ENCODE measurements at places on chromosomes 2 and 18.

DNA sequence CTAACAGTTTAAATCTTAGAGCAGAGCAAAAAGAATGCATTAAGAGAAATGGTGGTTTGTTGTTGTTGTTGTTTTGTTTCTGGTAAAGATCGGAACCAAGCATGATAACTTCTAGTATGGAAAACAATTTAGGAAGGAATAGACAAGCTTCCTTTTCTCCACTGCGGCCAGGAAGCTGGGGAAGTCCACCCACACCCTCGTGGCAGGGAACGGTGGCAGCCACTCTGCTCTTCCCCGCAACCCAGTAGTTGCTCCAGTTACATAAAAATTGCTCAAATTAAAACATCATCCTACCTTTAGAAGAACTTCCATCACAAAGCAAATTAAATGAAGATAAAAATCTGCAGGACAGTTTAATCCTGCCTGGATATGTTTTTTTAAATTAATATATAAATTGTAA is 113.0 kb downstream of the RBMS1 start:
- DNase-seq: no peak

DNA sequence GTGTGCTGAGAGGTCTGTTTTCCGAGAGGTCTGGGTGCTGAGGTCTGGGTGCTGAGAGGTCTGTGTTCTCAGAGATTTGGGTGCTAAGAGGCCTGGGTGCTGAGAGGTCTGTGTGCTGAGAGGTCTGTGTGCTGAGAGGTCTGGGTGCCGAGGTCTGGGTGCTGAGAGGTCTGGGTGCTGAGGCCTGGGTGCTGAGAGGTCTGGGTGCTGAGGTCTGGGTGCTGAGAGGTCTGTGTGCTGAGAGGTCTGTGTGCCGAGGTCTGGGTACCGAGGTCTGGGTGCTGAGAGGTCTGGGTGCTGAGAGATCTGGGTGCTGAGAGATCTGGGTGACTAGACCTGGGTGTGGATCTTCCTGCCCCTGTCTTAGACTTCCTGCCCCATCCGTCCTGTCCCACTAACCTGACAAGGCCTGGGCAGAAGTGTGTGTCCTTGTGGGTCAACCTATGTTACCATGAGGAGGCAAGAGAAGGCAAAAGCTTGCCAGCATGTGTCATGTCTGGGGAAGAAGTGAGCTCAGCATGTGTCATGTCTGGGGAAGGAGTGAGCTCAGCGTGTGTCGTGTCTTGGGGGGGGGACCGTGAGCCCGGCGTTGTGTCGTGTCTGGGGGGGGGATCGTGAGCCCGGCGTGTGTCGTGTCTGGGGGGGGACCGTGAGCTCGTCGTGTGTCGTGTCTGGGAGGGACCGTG is 69.3 kb downstream of the KCNG2 start:
- DNase-seq: no peak

GRCh38 chr2:144705328-144706245 is 185.7 kb upstream of the ZEB2 start:
- peak; percentile 55 for DNase-seq

- DNase-seq: no peak
These were observed 77.7 kb downstream of the APOB start for GRCh38 chr2:20966061-20966595.

- no peak for DNase-seq
These were observed 33.0 kb upstream of the IER3IP1 start for GRCh38 chr18:47209171-47209570.

- no peak for DNase-seq
These were observed 10.7 kb downstream of the CCT4 start for GRCh38 chr2:61877571-61878245.

GRCh38 chr2:171986778-171987177 is 13.0 kb upstream of the METAP1D start:
- no peak for DNase-seq

DNA sequence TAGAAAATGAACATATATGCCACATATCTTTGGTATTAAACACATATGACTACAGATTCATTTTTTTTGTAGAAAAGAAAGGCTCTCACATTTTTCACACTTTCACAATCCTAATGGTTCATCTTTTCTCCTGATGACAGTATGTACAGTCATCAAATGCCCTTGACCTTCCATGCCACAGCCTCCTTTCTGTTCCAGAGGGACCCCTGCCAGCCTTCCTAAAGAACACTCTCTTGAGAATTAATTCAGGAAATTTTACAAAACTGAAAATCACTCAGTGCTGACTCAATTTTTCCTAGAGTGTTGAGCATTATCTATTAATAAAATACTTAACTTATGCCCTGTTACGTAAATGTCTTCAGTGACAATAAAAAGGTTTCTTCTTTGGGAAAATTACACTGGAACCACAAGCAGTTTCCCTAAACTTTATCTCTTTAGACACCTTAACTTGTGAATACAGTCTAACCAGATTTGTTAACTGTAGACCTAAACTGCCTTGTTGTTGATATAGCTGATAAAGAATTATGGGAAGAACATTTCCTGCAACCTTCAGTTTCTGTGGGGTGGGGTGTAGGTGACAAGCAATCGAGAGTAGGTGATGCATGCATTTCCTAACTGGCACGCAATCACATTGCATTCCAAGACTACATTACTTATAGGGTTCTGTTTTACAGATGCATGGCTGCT is 15.3 kb upstream of the ACOXL start:
- peak; percentile 47 for DNase-seq

GRCh38 chr2:43560231-43560547 is 35.6 kb downstream of the THADA start:
- no peak for DNase-seq

DNA sequence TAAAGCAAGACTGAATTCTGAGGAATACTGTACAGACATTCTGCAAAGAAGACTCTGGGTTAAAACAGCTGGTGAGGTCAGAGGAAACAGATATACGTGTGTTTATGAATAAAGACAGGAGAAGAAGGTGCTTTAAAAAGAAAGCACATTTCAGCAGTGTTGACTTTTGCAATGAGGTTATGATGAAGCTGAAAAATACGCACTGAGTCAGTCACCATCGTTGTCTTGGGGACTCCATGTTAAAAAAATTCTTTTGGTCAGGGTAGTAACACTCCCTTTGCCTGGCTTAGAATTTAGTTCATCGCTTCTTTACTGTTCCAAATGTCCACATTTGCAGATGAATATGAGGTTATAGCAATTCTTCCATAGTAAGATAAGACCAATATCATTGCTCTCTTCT is 1049.0 kb downstream of the TSN start:
- no peak for DNase-seq

DNA sequence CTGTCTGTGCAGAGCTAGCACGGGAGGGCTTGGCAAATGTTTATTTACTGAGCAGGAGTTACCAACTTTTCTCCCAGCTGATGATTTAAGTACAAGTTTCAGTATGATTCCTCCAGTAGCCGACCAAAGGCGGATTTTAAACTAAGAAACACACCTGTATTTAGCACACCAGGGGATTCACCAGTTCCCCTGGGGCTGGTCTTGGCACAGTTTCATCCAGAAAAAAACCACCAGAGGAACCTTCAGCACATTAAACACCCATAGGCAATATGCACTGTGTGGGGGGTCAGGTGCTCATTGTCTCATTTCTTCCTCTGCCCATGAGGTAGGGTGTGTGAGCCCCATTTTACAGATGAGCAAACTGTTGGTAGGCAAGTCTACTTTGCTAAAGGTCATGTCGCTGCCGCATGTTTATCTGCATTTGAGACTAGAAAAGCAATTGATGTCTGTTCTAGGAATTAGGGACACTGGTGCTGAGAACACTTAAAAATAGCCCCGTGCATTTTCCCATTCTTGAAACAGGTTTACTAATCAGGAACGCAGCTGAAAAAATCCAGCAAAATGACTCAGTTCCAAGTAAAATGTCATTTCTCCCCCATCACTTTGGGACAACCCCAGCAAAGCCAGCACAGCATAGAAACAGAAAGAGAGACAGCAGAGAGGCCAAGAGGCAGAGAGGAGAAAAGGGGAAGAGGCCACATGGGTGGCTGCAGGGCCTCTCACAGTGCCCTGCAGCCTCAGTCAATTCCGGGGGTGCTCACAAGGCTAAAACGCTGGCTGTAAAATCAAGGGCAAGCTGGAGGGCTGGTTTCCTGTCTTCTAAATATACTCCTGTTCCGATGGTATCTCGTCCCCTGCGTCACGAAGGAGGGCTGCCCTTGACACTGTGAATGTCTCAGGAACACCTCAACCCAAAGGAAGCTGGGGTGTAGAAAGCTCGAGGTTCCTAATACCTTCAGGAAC is 166.8 kb upstream of the ID2 start:
- no peak for DNase-seq

- DNase-seq: peak; percentile 66
These were observed 7.9 kb upstream of the CFAP36 start for GRCh38 chr2:55511508-55512124.

DNA sequence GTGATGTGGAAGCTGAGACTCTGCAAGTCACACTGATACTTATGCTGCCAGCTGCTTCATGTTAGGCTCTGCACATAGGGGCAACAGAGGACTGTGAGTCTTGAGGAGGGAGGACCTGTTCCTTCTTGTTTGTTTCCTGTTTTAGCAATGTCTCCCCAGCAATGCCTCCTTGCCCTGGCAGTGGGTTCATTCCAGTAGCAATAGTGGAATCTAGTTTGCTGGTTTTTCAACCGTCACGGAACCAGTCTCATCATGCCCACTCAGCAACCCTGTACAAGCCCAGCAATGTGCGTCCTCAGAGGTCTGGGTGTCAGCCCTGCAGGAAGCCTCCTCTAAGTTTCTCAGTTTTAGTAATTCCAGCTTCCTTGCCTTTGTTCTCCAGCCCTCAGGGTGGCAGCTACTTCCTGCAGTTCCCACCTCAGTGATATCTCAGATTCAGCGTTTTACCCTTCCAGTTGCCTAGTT is 20.5 kb upstream of the ITGB6 start:
- DNase-seq: no peak

- peak; percentile 56 for DNase-seq
These were observed 91.9 kb upstream of the FN1 start for GRCh38 chr2:215527736-215528135.

GRCh38 chr2:117832905-117833613 is 18.6 kb downstream of the DDX18 start:
- DNase-seq: peak; percentile 74

- no peak for DNase-seq
These were observed 522.0 kb downstream of the SPAG16 start for GRCh38 chr2:213806125-213806726.

- peak; percentile 32 for DNase-seq
These were observed 19.6 kb downstream of the USP39 start for GRCh38 chr2:85635636-85636035.

- DNase-seq: peak; percentile 74
These were observed 369.1 kb downstream of the ZNF521 start for GRCh38 chr18:24982831-24983230.

GRCh38 chr2:47658646-47659320 is 124.2 kb upstream of the MSH6 start:
- no peak for DNase-seq

GRCh38 chr2:75764611-75765010 is 53.9 kb upstream of the GCFC2 start:
- no peak for DNase-seq

DNA sequence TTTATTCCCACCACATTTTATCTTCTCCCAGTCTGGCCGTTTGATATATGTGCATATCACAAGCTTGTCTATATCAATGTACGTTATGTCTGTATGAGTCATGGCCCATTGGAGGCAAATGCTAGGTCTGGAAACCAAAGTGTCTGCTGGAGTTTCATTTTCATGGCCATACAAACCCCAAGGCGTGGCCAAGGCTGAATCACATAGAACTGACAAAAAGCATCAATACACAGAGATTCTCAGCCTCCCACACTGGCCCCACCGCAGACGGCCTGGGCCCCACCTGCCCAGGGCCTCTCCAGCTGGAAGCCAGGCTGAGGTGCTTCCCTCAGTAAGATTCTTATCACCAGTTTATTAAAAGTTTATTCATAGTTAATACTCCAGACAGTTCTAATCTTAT is 40.5 kb upstream of the SALL3 start:
- DNase-seq: no peak

DNA sequence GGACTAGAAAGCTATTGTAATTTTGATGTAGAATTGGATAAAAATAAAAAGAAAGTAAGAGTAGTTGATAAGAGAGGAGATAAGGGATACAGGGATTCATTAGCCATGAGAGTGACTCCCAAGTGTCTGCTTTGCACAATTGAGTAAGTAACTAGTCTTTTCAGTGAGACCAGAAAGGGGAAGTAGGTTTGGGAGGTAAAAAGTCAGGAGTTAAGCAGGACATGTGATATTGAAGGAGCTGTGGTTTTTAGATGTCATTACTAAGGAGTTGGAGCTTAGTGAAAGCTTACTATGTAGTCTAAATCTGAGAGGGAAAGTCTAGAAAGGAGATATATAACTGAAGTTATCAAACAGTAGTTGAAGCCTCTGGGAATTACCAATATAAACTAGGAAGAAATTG is 93.4 kb downstream of the SLC5A7 start:
- DNase-seq: no peak

Data from foreskin fibroblast (primary cell).